ENCODE measurements at places on chromosomes 3 and 15.
A peak's percentile ranks its signal among the peaks of the same experiment; 100 is the strongest.

GRCh38 chr3:48064292-48064829, 48.1 kb upstream of the MAP4 start:
- no peak for DNase-seq

GRCh38 chr3:172275586-172275985, 172.7 kb downstream of the GHSR start:
- peak; percentile 39 for DNase-seq

- no peak for DNase-seq
Observed at GRCh38 chr3:179661777-179662176, 8.9 kb downstream of the USP13 start.

DNA sequence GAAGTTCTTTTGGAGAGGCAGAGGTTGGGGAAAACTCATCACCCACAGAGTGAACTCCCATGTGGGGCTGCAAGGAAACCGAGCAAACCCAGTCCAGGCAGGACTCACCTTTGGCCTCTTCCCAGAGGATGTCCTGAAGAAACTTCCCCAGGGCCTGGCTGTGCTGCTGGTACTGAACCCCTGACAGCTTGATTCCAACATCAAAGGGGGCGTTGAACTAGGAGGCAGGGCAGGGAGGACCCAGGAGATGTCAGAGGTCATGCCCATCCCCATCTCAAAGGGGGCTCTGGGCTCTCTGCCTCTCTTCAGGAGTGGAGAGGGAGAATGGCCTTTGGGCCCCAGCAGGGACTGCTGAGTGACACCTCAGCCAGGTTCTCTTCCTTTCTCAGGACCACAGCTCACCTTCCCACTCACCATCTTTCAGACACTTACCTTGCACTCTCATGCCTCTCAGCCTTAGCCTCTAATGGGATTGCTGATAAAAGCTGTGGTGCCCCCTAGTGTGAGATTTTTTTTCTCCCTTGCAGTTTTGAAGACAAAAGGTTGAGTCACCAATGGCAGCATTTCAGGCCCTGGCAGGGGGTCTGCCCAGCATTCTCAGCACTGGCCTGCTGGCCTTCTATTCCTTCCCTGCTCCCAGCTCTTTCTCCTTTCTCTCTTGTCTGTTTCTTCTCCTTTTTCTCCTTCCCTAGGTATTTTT, 6.0 kb downstream of the GHRL start:
- no peak for DNase-seq

- no peak for DNase-seq
Observed at GRCh38 chr3:129228891-129229585, 20.4 kb upstream of the COPG1 start.

- DNase-seq: peak; percentile 99
Observed at GRCh38 chr3:112860898-112861297, 14.2 kb upstream of the CD200R1L start.

DNA sequence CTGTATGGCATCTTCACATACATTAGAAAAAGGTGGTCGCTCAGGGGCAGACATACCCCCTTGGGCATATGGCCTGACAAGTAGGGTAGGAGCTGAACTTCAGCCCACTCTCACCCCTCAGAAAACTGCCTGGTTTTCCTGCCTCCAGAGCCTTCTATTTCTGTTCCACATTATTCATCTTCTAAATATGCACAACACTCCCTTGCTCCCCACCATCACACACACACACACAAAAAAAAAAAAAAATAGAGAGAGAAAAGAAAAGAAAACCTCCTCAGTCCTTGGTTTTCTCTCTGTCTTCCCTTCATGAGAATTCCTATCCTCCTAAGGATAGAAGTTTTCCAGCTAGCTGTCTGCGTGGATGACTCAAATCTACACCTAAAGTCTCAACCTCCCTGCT, 5.6 kb upstream of the ROPN1 start:
- DNase-seq: no peak

GRCh38 chr15:100291106-100291505, 50.7 kb downstream of the ADAMTS17 start:
- no peak for DNase-seq

GRCh38 chr15:92102395-92102755, 248.9 kb downstream of the SLCO3A1 start:
- no peak for DNase-seq

DNA sequence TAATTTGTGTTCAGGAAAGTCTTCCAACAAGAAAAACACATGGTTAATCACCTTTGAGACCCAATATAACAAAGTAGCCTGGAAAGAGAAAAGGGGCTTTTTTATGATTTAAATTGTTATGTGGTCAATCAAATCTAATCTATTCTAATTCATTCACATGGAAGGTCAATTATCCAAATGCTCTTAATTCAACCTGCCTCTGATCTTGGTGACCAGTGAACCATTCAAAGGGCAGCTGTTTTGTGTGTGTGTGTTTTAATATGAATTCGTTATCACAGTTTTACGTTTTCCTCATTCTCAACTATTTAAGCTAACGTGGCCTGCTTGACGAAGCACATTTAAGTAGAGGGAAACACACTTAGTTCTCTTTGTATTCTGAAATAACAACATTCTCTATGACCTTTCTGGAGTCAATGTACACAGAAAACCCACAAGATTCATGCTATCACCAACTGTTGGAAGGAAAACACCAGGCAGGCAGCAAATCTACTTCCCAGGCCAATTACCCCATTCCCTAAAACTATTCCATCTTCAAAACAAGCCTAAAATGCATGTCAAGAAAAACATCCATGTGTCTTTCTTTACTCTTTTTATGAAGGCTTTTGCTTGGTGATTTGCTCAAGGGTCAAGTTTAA, 195.4 kb downstream of the SUCLG2 start:
- DNase-seq: peak; percentile 21

- peak; percentile 77 for DNase-seq
Observed at GRCh38 chr3:112273536-112273935, 20.5 kb downstream of the SLC9C1 start.

DNA sequence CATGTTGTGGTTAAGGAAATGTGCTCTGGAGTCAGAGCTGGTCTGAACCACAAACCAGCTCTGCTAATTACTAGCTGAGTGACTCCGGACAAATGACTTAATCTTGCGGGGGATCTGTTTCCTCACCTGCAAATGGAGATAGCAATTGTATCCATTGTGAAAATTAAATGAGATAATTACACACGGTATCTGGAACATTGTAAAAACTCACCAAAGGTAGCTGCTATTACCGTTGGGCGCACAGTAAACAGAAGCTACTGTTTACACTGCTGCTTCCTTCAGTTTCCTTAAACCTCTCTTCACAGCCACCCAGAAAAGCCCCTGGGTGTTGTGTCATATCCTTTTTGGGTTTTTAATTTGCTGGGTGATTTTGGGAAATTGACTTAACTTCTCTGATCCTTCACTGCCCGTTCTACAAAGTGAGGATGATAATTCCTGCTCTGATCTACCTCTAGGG, 107.8 kb downstream of the MEGF11 start:
- no peak for DNase-seq

DNA sequence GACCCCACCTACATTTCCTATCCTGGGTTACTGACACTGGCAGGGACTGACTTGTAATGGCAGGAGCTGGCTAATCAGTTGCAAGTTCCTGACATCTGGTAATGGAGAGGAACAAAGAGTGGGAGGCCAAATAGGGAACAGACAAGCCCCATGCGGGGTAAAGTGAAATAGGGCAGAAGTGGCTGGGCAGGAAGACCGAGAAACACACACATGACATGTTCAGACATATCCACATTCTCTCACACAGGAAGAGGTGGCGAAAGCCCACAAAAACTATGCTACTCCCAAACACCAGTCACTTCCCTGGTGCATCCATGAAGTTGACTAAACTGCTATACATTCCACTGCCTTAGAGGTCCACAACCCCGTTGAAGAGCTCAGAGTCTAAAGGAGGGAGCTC, 394.1 kb upstream of the TBL1XR1 start:
- DNase-seq: no peak

- no peak for DNase-seq
Observed at GRCh38 chr15:93076875-93077274, 12.1 kb downstream of the RGMA start.

DNA sequence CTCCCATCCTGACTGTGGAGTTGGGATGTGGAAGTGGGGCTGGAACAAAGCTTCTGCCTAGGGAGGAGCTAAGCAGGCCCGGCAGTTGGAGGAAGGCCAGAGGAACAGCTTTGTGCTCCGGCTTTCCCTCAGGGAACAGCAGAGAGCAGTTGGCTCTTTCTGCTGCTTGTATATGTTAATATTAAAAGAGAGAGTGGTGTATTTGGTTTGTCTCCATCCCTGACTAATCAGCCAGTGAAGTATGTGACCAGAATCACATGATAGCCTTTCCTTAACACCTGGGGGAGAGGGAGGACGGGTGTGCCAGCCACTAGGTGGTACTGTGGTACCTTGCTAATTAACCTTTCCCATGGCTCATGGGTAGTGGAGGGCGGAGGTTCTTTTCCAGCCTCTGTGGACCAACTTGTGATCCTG, 10.0 kb downstream of the EIF2B5 start:
- DNase-seq: peak; percentile 83

DNA sequence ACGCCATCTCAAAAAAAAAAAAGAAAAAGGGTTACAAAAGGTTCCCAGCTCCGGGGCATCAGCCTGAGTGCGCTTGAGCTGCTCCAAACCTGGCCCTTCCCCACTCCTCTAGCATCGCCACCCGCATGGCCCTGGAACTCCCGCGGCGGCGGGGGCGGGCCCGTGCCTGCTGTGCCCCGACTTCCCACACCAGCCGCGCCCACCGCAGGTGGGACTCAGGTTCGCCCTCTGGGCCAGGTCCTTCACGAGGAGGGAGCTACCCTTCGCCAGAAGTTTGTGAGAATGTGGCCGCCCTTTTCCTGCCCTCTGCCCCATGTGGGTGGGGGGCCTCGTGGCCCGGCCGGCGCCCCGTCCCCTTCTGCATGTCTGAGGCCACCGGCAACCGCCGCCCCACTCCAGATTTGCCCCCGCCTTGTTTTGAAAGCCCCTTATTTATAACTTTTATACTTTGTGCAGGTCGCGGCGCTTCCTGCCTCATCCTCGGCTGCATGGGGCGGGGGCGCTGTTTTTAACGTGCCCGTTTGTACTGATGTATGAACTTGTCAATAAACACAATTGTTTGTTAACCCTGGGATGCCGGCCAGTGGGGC, 507 bp upstream of the JMJD7 start:
- peak; percentile 20 for DNase-seq

DNA sequence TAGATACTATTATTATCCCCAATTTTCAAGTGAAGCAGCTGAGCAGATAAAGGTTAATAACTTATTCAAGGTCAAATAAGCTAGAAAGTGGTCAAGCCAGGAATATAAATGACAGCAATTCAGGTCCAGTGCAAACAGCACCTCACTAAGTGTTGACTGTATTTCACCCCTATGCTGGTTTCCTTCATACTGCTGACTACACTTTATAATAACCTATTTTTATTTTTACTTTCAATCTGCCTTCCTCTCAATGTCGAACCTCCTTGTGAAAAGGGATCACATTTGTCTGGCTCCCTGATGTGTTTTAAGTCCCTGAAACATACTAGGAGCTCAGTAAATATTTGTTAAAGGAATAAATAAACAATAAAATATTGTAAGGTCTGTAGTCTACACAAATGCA, 146.1 kb downstream of the NAALADL2 start:
- no peak for DNase-seq

GRCh38 chr3:189947068-189947467, 173.6 kb downstream of the P3H2 start:
- no peak for DNase-seq

GRCh38 chr3:100465892-100466777, 26.3 kb upstream of the TMEM45A start:
- DNase-seq: no peak

DNA sequence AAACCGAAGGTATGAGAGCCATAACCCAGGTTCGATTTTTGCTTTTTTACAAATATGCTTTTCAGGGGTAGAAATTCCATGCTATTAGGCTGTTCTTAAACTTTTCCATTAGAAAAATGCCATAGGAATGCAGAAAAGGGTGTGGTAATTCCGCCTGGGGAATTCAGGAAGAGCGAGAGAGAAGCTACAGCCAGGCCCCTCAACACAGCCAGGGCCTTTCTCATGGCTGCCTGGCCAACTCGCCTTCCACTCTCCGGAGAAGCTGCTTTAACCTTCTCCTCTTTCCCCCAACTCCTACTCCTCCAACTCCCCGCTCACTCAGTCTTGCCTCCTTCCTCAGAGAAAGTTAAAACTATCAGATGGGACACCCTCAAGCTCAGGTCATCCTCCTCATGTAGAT, 9.1 kb upstream of the TICRR start:
- DNase-seq: no peak

GRCh38 chr3:64056606-64057180, 33.4 kb upstream of the PSMD6 start:
- no peak for DNase-seq

DNA sequence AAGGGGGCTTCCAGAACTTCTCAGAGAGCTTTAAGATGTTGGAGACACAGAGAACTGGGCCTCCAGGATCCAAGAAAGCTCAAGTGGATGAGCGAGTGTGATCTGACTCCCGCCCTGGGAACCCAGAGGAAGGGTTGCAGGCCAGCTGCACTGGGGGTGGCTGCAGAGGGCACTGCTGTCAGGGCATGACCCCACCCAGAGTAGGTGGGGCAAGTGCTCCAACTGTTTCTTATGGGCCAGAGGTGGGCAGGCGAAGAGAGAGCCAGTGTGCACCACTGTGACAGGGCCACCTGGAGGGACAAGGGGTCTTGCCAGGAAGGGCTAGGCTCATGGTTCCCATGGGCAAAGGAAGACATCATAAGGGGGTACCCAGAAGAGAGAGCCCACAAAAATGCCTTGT, 48.8 kb downstream of the EXOG start:
- DNase-seq: no peak

- no peak for DNase-seq
Observed at GRCh38 chr3:190972840-190973270, 110.4 kb upstream of the GMNC start.

DNA sequence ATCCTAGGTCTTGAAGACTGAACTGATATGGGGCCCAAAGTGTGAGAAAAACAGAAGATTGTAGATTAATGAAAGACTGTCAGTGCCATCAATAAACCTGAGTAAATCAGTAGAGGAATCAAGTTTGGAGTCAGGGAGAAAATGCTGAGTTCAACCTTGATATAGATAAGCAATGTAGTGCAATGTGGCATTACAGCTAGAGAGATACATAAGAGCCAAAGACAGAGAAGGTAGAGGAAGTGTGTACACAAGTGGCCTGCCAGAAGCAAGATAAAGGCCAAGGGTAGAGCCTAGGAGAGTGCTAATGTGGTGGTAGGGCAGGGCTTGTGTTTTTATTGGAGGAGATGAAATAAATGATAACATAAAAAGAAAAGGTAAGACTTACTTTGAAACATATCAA, 26.0 kb upstream of the EID1 start:
- DNase-seq: no peak

DNA sequence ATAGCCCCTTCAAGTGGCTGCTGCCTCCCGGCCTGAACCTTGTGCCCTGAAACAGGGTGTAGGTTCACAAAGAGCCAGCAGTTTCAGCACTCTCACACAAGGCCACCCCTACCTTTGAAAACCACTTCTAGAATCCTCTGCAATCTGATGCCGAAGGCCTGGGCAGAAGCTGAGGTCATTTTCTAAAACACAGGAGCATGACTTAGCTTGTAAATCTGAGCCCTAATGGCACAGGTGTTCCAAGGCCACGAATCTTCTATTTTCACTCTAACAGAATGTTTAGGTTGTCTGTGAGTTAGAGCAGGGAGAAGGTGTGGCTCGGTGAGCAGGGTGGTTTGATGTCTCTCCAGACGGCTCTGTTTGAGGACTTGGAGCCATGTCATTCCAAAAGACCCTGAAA, 62.3 kb downstream of the SYNM start:
- no peak for DNase-seq

Measured in NCI-H2171 treated with DMSO at 0.1 percent for 48 hours (cell line).